HS-27A (cell line): ENCODE measurements at places on chromosomes 7 and 10.

- DNase-seq, result no peak
Measured at GRCh38 chr10:121250995-121251764, 347.1 kb downstream of the FGFR2 start.

GRCh38 chr10:43868952-43869351 lies 220.3 kb upstream of the ZNF32 start:
- no peak for DNase-seq

GRCh38 chr10:110843031-110843430 lies 28.7 kb upstream of the PDCD4 start:
- DNase-seq, result no peak

DNA sequence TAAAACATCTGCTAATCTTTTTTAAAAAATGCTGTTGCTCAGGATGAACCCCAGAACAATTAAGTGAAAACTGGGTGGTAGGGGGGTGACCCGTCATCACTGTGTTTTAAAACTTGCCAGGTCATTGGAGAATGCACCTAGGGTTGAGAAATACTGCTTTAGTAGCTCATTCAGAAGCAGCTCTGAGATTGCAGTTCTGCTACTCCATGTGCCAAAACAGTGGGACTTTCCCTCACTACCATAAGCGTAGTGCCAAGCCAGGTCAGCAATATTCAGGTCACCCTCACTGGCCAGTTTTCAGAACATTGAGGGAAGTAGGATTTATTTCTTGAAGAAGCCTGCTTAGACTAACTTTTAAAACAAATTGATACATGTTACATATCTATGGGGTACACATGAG lies 5.2 kb downstream of the STEAP2 start:
- DNase-seq, result no peak

GRCh38 chr10:51075043-51075872 lies 971 bp downstream of the PRKG1 start:
- no peak for DNase-seq
